ENCODE measurements at places on chromosomes 16 and 17.
A peak's percentile ranks its signal among the peaks of the same experiment; 100 is the strongest.

- no peak for DNase-seq
These were observed 257.9 kb downstream of the SOX9 start for GRCh38 chr17:72378414-72379390.

DNA sequence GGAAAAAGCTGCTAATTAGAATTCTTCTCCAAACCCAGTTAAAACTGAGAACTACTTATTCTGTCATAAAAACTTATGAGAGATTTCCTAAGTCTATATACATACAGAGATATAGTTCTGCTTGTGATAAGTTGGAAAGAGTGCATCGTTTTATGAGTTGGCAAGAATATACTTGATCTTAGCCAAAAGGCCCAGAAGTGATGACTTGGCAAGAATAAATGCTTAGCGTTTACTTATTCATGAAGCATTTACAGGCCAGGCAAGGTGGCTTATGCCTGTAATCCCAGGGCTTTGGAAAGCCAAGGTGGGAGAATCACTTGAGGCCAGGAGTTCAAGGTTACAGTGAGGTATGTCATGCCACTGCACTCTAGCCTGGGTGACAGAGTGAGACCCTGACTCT is 81.7 kb downstream of the CYB561 start:
- DNase-seq: no peak

DNA sequence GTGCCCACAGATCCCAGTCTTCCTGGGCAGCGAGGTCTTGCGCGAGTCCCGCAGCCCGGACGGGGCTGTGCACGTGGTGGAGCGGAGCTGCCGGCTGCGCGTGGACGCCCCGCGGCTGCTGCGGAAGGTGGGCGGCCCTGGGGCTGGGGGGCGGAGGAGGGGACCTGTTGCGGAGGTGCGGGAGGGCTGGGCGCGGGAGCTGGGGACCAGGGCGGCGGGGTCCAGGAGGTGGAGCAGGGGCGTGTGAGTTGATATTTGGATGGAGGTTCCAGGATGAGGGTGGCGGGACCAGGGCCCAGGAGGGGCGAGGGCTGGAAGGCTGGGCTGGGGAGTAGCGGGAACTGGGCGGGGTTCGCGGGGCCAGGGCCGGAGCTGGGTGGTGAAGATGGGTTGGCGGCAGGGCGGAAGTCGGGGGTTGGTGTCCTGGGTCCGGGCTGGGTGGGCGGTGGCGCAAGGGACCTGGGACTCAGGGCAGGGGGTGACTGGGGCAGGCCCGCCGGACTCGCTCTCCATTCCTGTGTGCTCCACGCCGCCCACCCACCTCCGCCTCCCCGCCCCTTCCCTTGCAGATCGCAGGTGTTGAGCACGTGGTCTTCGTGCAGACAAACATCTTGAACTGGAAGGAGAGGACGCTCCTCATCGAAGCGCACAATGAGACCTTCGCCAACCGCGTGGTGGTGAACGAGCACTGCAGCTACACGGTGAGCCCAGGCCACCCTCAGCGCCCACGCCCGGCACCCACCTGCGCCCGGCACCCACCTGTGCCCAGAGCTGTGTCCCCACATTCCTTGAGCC is 29.6 kb downstream of the SEC14L5 start:
- no peak for DNase-seq

DNA sequence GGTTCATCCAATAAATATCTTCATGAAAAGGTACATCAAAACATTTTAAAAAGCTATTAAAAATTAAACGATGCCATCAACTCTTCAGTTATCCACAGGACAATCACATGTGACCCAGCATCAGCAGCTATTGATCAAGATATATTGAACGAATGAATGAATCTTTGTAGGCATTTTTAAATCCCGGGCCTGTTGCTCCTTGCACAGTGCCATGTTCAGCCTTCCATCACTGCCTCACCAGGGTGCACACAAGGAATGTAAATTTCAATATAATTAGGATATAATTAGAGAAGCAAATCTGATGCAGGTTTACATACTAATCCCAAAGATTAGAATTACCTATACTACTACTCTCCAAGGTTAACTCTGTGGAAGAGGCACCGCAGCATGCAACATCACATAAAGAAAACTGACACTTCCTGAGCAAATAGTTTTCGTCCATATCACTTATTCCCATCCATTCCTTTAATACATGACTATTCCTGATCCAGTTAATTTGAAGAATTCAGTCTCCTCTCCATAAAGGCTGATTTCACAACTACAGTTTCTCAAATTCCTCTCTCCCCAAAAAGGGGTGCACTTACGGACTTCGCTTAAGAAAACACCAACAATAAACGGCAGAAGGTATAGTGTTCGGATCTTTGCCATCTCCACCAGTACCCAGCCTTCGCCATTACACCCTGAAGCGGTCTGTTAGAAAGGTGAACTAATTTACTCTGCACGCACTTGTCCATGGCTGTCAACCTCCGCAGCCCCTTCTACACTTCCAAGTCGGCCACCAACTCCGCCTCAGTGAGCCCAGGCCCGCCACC is 938 bp downstream of the NCOR1 start:
- DNase-seq: peak; percentile 44

GRCh38 chr16:78738557-78738956 is 639.1 kb downstream of the WWOX start:
- DNase-seq: no peak

- no peak for DNase-seq
These were observed 16.5 kb downstream of the SCNN1B start for GRCh38 chr16:23318639-23319038.

Data from G401 (cell line).